Psoas muscle (tissue), 8 donors: ENCODE measurements at places on chromosomes 3 and 15. TPM values are rescaled to one million over a fixed set of nuclear protein-coding genes. Genes with fewer than 3 reads are reported as not detected.
A peak's percentile ranks its signal among the peaks of the same experiment; 100 is the strongest.

The TRPM1 gene
- 0.03 TPM for polyA plus RNA-seq

DNA sequence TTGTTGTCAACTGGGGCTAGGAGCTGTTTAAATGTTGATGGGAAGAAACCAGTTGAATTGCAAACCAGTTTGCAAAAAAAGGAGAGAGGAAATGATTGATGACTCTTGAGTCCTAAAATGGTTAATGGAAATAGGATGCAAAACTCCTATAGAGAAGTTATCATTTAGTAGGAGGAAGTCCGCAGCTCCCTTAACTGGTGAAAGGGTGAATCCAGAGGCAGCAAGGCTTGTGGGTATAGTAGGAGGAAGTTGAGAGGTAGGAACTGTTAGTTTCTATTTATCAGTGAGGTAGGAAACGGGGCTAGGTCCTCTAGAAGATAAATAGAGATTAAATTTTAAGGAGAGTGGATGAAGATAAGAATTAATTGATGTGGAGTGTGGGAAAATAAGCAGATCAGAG is 15.4 kb downstream of the IREB2 start:
- no peak for DNase-seq

GRCh38 chr15:66996094-66996493 is 69.3 kb upstream of the SMAD3 start:
- no peak for DNase-seq

The SLC38A3 gene
- polyA plus RNA-seq: 4.5 TPM

- DNase-seq: no peak
Measured at GRCh38 chr15:69424748-69425413, 10.7 kb downstream of the KIF23 start.

DNA sequence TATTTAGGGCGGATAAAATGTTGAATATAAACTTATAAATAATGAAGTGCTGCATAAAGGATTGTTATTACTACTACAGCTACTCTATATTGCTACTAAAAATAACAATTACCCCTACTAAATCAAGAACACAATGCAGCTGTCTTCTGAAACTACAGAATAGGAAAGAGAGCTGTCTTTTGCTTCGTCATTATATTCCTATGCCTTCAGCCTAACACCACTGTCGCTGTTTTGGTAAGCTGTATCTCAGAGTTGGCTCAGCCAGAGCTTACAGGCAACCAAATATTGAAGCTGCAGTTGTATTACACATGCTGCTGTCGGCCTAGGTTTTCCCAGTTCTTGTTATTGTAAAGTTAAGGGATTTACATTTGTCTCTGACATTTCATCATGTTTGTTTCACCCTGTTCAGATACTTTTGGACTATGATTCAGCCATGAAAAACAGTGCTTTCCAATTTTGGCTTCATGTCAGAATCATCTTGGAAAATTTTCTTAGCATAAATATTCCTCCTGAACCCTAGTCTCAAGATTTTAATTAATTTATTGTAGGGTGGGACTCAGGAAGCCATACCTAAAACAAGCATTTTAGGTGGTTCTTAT is 31.3 kb upstream of the LPP start:
- no peak for DNase-seq

GRCh38 chr3:57821765-57822164 is 65.7 kb downstream of the SLMAP start:
- no peak for DNase-seq

The ISG20 gene
- polyA plus RNA-seq: 5.7 TPM

GRCh38 chr3:3648988-3649679 is 150.1 kb upstream of the LRRN1 start:
- DNase-seq: no peak

The CAMKV gene
- not detected for polyA plus RNA-seq

DNA sequence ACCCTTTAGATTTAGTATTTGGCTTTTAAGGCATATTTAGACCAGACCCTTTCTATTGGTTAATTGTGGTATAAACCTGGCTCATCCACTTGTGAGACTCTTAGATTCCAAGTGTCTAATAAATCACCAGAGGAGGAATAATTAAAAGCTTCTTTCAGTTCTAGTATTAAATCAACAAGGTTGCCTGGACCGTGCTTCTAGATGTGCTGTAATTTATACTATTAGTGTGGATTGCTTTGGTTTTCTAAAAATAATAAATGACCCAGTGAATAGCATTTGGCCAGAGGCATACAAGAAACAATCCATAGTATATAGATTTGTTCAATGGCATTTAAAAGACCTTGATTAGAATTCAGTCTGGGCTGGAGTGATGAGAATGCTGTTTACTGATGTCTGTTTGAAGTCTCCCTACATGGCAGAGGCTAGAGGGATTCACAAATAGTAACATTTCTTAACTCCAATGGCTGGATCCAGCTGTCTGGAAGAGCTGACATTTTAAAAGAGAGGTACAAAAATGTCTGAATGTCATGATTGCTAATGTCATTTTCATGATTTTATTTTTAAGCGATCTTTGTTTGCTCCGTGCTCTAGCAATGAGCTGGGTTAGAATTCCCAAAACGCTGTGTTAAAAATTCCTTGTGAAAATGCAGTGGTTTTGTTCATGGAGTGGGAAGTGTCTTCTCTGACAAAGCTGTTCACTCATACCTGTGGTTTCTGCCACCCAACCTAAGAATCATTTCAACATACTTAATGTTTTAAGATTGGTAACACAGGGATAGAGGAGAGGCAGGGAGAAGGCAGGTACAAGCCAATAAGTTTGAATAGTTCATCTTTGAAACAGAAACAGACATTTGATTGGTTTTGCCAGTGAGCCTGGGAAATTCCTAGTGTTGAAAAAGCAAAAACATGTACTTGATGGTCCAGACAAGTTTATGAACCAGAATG is 89.9 kb downstream of the RBMS3 start:
- DNase-seq: no peak

The SYNM gene
- 77.5 TPM for polyA plus RNA-seq

The SLC24A1 gene
- 0.20 TPM for polyA plus RNA-seq

The TMEM158 gene
- 15.7 TPM for polyA plus RNA-seq

DNA sequence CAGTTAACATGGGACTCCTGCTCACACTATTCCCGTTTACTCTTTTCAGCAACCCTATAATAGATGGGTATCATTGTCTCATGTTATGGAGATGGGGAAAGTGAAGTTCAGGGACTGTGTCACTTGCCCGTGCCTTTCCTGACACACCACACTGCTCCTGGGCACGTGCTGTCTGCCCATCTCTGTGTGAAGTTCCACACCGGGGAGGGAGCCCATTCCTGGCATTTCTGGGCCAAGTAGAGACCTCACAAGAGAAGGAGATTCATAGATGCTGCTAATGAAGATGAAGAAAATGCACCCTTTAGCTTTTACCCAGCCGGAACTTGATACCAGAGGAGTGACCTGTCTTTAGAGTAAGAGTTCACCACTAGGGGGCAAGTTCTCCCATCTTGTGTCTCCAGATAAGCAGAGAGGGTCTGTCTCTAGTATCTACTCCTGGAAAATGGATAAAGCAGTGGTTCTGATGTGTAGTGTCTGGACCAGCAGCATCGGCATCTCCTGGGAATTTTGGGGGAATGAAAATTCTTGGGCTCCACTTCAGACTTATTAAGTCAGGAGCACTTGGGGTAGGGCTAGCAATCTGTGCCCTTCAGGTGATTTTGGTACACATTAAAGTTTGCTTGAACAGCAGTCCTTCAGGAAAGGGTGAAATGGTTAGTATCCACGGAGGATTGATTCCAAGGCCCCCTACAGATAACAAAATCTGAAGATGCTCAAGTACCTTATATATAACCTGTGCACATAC is 2.0 kb upstream of the TOPBP1 start:
- no peak for DNase-seq

- DNase-seq: peak; percentile 44
Measured at GRCh38 chr15:43204016-43204901, 16.6 kb downstream of the EPB42 start.

The MCTP2 gene
- polyA plus RNA-seq: not detected

DNA sequence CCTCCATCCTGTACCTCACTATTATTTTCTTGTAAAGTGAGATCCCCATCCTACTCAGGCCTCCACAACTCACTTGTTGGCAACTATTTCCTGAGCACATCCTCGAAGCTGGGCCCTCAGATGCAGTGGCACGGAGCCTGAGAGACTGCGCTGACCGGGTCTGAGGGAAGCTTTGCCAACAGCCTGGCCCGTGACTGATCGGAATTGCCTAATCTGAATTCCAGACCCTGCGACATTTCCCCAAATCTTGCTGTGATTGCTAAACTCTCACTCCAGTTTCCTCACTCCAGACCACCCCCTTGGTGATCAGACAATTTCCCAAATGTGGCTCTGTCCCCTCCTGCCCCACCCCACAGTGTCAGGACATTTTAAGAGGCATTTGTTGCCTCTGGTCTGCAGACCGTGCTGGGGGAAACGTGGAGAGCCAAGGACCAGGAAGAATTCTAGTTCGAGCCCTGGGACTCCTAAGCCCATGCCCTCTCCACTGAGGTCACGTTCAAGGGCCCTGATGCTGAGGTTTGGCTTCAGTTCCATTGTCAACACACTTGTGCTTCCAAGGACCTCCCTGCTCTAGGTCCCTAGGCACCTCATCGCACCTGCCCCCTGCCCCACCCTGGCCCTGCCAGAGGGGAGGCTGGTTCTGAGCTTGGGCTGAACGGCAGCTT is 22.8 kb downstream of the KLHL25 start:
- DNase-seq: peak; percentile 86

- DNase-seq: no peak
Measured at GRCh38 chr3:172524611-172525010, 1.4 kb upstream of the TNFSF10 start.

DNA sequence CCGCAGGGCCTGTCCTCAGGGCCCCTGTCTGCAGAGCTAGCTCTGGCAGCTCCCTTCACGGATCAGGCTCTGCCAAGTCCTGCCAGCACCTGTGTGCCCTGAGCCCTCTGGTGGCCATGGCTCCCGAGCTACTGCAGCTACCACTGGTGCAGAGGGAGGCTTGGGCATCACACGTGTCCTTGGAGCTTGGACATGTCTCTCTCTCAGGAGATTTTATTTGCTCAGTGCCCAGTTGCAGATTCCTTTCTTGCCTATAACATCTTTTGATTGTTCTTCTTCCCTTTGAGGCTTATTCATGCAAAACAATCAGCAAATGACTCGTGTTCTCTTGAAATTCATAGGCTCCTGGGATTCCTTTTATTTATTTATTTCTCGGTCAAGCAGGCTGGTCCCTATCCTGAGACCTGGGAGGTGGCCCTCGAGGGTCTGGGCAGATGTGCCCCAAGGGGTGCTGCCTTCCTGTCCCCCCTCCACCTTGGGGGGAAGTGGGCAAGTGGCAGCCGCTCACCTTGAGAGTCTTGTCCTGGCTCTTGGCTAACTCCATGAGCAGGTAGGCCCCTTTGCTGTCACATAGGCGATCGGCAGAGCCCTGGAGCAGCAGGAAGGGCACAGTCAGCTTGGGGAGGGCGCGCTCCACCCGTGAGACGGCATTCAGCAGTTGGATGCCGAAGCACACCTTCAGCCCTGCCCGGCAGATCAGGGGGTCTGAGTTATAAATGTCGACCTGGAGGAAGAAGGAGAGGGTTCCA is 21.9 kb downstream of the ABTB1 start:
- DNase-seq: peak; percentile 70

DNA sequence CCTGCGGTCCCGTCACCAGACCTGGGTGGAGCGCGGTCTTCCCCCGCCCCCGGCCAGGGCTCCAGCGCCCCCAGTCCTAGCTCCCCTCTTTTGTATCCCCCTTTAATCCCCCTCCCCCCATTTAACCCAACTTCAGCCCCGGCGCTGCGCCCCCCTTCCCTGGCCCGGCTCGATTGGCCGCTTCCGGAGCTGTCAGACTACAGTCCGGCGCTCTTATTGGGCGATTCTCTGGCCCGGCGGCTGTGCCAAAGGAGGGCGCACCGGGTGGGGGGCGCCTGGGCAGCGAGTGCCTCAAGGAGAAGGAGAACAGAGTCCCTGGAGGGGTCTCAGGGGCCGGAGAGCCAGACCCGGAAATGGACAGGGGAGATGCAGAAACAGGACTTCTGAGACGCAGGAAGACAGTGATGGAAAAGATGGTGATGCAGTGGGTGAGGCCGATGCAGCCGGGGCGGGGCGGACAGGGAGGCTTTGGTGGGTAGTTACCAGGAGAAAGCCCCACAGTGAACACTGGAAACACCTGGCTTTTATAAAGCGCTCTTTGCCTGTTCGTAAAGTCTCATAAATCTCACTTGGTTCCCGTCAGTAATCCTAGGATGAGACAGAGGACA is 1.2 kb upstream of the ADCY5 start:
- peak; percentile 63 for DNase-seq

The COL8A1 gene
- polyA plus RNA-seq: 1.2 TPM

DNA sequence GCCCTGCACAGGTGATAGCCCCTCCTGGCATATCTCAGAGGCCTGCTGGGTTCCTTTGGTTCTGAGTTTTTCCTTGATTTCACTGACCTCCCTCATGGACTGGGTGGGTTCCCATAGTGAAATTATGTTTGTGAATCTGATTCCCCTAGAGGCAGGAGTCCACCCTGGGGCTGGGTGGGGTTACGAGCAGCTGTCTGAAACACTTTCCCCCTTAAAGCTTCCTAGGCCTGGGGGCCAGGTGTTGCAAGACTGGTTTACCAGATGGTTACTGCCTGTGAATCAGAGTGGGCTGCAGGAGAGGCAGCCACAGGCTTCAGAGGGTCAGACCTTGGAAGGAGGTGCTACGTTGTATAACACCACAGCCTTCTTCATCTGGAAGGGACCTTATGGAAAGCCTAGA is 34.3 kb downstream of the IL20RB start:
- DNase-seq: no peak

The SPRED1 gene
- polyA plus RNA-seq: 1.8 TPM

GRCh38 chr3:128588147-128588546 is 62.5 kb downstream of the RPN1 start:
- DNase-seq: no peak

DNA sequence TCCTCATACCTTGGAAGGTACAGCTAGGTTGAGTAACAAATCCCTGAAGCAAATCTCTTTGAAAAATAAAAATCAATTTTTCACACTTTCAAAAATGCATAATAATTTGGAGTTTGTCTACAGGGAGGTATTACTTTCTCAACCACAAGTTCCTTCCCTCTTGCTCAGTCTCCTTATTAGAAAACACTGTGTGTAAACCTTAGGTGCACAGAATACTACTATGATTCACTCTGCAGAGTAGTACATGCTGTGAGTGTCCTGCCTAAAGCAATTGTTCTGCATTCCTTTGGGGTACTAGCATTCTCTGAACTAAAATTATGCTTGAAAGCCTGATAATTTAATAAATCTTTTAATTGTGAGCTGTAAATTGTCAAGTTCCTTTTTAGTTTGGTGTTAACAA is 115.9 kb upstream of the EPHA3 start:
- no peak for DNase-seq

The FAM81A gene
- 0.55 TPM for polyA plus RNA-seq

- peak; percentile 21 for DNase-seq
Measured at GRCh38 chr15:48718646-48719045, 73.1 kb upstream of the FBN1 start.

The PLA1A gene
- polyA plus RNA-seq: 2.4 TPM
